Pancreas (tissue), 10 donors: ENCODE measurements at places on chromosomes 1 and 21. TPM values are rescaled to one million over a fixed set of nuclear protein-coding genes. Genes with fewer than 3 reads are reported as not detected.

GRCh38 chr21:31220575-31220974 lies 123.5 kb downstream of the TIAM1 start:
- H3K27me3 ChIP-seq: no peaks in the 10 kb centered on the region
- no peak for DNase-seq
- no peaks in the 10 kb centered on the region for H3K4me1 ChIP-seq
- no peaks in the 10 kb centered on the region for H3K36me3 ChIP-seq
- H3K4me3 ChIP-seq: no peak overlapping the region
- H3K27ac ChIP-seq: no peak overlapping the region

DNA sequence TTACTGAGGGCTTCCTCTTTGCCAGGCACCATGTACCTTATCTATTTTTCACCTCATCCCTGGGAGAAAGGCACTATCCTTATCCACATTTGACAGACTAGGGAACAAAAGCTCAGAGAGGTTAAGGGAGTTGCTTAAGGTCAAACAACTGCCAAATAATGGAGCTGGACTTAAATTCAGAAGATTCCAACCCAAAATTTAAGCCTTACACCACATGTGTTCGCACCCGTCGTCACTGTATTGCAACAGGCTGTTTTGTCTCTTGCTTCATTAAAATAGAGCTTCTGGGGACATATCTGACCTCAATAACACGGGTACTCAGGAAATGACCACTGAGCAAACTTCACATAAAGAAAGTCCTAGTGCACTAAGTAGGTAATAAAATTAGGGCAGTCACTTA lies 62.0 kb downstream of the TRABD2B start:
- DNase-seq: no peak
- H3K4me3 ChIP-seq: no peak overlapping the region
- H3K27me3 ChIP-seq: no peaks in the 10 kb centered on the region
- no peaks in the 10 kb centered on the region for H3K36me3 ChIP-seq

GRCh38 chr1:87795615-87796337 lies 467.1 kb downstream of the LMO4 start:
- H3K4me3 ChIP-seq: no peak overlapping the region
- H3K36me3 ChIP-seq: no peaks in the 10 kb centered on the region
- peaks cover 28% of the 10 kb centered on the region for H3K4me1 ChIP-seq
- peak; percentile 39 for DNase-seq
- H3K27ac ChIP-seq: peak overlapping the region; percentile 23

DNA sequence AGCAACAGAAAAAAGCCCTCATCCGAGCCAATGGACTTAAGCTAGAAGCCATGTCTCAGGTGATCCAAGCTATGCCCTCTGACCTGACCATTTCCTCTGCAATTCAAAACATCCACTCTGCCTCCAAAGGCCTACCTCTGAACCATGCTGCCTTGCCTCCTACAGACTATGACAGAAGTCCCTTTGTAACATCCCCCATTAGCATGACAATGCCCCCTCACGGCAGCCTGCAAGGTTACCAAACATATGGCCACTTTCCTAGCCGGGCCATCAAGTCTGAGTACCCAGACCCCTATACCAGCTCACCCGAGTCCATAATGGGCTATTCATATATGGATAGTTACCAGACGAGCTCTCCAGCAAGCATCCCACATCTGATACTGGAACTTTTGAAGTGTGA lies 20.7 kb downstream of the NR5A2 start:
- peaks cover 30% of the 10 kb centered on the region for H3K4me1 ChIP-seq
- H3K27me3 ChIP-seq: no peaks in the 10 kb centered on the region
- DNase-seq: no peak
- H3K4me3 ChIP-seq: peak overlapping the region; percentile 21
- peak overlapping the region; percentile 24 for H3K27ac ChIP-seq

DNA sequence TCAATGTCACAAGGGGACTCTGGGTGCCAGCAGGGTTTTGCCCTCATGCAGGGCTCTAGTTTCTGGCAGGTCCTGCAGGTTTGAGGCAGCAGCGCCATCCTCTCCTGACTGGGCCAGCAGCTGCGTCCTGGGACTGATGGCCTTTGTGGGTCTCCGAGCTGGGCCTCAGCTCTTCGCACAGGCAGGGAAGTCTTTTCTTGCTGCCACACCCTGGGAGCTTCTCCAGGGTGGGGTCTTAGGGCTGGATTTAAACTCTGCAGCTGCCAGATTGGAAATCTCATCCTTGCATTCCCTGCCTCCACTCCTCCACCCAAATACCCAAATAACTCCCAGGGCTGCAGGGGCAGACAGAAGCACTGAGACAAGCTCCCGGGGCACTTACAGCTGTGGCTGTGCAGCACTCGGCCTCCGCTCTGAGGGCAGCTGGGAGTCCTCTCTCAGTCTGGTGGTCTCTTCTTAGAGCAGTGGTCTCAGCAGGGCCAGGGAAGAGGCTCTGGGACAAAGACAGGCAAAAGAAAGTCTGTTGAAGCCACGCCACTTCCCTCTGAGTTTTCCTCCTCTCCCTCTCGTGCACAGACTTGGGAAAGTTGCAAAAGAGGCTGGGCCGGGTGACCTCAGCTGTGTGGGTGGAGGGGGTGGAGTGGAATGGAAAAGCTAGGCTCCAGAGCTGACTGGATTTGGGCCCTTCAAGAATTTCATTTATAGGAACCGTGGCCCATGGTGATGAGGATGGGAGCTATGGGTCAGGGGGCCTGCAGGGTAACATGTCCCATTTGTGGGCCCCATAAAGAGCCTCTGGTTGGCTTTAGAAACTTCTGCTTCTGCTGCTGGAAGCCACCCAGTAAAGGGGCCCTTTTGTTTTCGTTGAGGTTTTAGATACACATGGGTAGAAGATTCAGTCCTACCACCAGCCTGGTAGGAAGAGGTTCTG lies at the start of gene RAB7B:
RAB7B (minus strand) TSS at position 525 of the 931 bp plus-strand sequence. CDS start 9,260 bp downstream, outside the sequence.
- peak within 1 kb of the TSS; percentile 8 for H3K4me3 ChIP-seq
- no peaks in the 10 kb centered on the region for H3K36me3 ChIP-seq
- no peaks in the 10 kb centered on the region for H3K4me1 ChIP-seq
- no peaks in the 10 kb centered on the region for H3K27me3 ChIP-seq

GRCh38 chr1:55526716-55527115 lies 311.6 kb upstream of the USP24 start:
- no peaks in the 10 kb centered on the region for H3K27me3 ChIP-seq
- no peak overlapping the region for H3K4me3 ChIP-seq
- H3K4me1 ChIP-seq: no peaks in the 10 kb centered on the region
- no peak overlapping the region for H3K27ac ChIP-seq
- no peaks in the 10 kb centered on the region for H3K36me3 ChIP-seq
- no peak for DNase-seq

GRCh38 chr21:27261676-27262075 lies 294.8 kb upstream of the ADAMTS5 start:
- H3K27me3 ChIP-seq: no peaks in the 10 kb centered on the region
- no peak overlapping the region for H3K4me3 ChIP-seq
- H3K27ac ChIP-seq: no peak overlapping the region
- no peaks in the 10 kb centered on the region for H3K4me1 ChIP-seq
- DNase-seq: no peak

GRCh38 chr21:25906587-25906986 lies 171.8 kb downstream of the GABPA start:
- no peaks in the 10 kb centered on the region for H3K4me1 ChIP-seq
- H3K27ac ChIP-seq: no peak overlapping the region
- no peak for DNase-seq
- no peaks in the 10 kb centered on the region for H3K27me3 ChIP-seq

DNA sequence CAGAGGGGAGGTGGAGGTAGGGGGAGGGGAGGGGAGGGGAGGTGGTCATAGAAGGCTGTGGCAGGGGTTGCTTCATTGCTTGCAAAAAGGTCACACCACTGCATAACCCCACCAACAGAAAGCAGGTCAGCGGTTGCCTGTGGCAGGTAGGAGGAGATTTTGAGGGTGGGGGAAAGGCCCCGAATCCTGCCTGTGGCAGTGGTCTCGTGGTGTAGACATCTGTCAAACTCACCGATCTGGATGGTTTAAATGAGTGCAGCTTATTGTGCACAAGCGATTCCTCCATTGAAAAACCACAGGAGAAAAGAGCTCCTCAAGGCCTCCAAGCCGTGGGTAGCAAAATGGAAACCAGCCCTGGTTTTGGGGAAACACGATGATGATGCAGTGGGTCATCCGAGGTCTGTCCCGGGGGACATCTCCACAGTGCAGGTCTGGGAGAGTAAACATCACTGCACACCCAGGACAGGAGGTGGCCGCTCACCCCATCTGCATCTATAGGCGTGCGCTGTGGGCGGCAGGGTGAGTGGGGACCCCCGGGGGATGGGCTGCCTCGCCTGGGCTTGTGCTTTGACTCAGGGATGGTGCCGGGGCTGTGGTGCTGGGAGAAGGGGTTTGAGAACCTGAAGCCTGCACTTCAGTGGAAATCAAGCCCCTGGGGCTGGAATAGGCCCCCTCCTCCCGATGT lies 112.3 kb downstream of the CRYAA start:
- H3K27ac ChIP-seq: no peak overlapping the region
- DNase-seq: no peak
- H3K4me3 ChIP-seq: no peak overlapping the region
- no peaks in the 10 kb centered on the region for H3K36me3 ChIP-seq
- no peaks in the 10 kb centered on the region for H3K27me3 ChIP-seq

DNA sequence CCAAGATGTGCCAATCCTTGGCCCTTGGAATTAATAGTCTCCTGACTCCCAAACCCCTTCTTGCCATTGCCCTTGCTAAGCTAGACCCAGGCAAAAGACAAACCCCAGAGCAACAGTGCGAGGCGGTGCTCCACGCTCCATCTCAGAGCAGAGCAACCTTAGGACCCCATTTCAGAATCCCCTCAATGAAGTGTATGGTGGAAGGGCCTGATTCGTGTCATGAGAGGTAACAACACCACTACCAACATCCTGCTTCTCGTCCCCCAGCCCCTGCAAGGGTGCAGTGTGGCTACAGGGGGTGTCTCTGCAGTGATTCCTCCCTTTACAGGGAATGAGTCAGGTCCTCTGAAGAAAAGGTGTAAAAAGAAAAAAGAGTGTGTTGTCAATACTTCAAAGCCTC lies 103.9 kb upstream of the IRF2BP2 start:
- H3K27me3 ChIP-seq: no peaks in the 10 kb centered on the region
- H3K36me3 ChIP-seq: no peaks in the 10 kb centered on the region
- no peak overlapping the region for H3K27ac ChIP-seq
- no peak for DNase-seq

DNA sequence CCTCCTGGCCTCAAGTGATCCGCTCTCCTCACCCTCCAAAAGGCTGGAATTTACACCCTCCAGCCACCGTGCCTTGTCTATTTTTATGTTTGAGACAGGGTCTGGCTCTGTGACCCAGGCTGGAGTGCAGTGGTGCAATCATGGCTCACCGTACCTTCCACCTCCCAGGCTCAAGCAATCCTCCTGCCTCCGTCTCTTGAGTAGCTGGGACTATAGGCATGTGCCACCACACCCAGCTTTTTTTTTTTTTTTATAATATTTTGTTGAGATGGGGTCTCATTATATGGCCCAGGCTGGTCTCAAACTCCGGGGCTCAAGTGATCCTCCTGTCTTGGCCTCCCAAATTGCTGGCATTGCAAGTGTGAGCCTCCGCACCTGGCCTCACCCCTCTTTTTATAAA lies 38.8 kb downstream of the TRPM2 start:
- no peaks in the 10 kb centered on the region for H3K4me1 ChIP-seq
- H3K36me3 ChIP-seq: no peaks in the 10 kb centered on the region
- no peak overlapping the region for H3K4me3 ChIP-seq

DNA sequence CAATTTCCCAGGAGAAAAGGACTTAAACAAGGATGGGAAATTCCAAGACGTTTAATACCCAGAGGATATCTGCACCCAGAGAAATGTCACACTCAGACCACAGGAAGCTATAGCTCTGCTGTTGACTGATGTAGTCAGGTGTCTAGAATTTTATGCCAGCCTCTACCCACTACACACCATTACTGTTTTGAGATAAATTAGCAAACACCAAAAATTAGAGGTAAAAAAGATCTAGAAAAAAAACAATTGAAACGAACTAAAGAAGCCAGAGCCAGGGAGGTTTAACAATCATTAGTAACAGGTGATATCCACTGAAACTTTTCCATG lies 519.9 kb downstream of the SMYD3 start:
- no peaks in the 10 kb centered on the region for H3K36me3 ChIP-seq
- H3K27ac ChIP-seq: no peak overlapping the region
- no peaks in the 10 kb centered on the region for H3K4me1 ChIP-seq
- no peaks in the 10 kb centered on the region for H3K27me3 ChIP-seq

DNA sequence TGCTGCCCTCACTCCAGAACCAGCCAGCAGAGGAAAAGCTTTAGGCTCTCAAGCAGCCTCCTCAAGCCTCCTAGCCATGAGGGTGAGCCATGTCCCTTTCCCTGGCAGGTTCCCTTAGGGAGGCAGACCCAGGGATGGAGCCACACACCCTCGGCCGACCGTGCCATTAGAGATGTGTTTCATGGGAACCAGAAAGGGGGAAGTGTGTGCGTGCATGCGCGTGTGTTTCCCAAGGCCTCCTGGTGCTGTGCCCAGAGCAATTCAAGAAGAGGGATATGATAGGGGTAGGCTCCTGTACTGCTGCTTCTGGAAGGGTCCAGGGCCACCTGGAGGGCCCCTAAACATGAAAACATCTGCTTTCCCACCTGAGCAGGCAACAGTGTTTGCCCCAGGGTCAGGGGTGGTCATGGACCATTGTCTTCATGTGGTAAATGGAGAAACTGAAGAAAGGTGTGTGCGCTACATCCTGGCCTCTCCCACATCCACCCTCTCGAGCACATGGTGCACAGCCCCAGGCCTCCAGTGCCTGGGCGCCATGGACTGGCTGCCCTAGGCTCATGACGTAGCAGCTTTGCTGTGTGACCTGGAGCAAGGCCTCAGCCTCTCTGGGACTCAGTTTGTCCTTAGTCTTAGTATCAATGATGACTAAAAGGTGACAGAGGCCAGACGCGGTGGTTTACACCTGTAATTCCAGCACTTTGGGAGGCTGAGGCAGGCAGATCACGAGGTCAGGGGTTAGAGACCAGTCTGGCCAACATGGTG lies 48.1 kb downstream of the SYF2 start:
- no peaks in the 10 kb centered on the region for H3K36me3 ChIP-seq
- DNase-seq: no peak
- no peak overlapping the region for H3K4me3 ChIP-seq
- H3K27me3 ChIP-seq: no peaks in the 10 kb centered on the region
- no peak overlapping the region for H3K27ac ChIP-seq

DNA sequence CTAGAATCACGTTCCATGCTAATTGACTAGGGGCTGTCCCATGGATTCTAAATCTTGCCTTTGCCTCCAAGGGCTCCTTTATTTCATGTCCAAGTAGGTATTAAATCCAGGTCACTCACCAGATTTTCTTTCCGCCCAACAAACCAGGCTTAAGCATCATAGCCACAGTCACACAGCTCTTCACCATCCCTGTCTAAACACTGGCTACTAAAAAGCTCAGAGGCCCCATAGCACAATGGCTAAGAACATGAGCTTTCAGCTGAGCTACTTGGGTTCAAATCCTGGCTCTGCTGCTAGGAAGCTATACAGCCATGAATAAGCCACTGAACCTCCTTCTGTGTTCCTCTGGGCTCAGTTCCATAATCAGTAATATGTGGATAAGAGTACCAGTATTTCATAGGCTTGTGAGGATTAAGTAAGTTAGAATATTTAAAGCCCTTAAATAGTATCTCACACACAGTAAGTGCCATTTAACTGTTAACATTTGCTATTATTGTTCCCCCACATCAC lies 277.2 kb upstream of the GJB5 start:
- H3K4me3 ChIP-seq: no peak overlapping the region
- H3K36me3 ChIP-seq: no peaks in the 10 kb centered on the region
- H3K27ac ChIP-seq: no peak overlapping the region
- H3K27me3 ChIP-seq: no peaks in the 10 kb centered on the region
- no peaks in the 10 kb centered on the region for H3K4me1 ChIP-seq

LRRC38 gene
- not detected for total RNA-seq

LIPI gene
- total RNA-seq: not detected

CCDC30 gene
- 3.8 TPM for total RNA-seq

DCAF8 gene
- total RNA-seq: 89.1 TPM

OR2M3 gene
- total RNA-seq: not detected

TSPAN1 gene
- 10.0 TPM for total RNA-seq

LCE2B gene
- total RNA-seq: not detected

RGS8 gene
- total RNA-seq: not detected

BGLAP gene
- 0.63 TPM for total RNA-seq

CHAF1B gene
- total RNA-seq: 1.5 TPM

CFHR5 gene
- not detected for total RNA-seq

RGS18 gene
- 0.19 TPM for total RNA-seq
